ENCODE measurements at places on chromosomes 1 and 21. TPM values are rescaled to one million over a fixed set of nuclear protein-coding genes. Genes with fewer than 3 reads are reported as not detected.

The CD1D gene
- total RNA-seq: 3.1 TPM

The GJB5 gene
- total RNA-seq: 95.8 TPM

The S100A7 gene
- total RNA-seq: 0.38 TPM

The LRRN2 gene
- total RNA-seq: not detected

The TFAP2E gene
- total RNA-seq: under 0.01 TPM

The WNT3A gene
- total RNA-seq: not detected

The AMY1A gene
- total RNA-seq: under 0.01 TPM
